Activated T-cell treated with anti-CD3 and anti-CD28 coated beads, Interleukin-2, amount 50 U/mL, for 1 hour (primary cell): ENCODE measurements at places on chromosomes 5 and 9.

- DNase-seq = no peak
Observed at GRCh38 chr9:113949571-113950078, 73.5 kb downstream of the ZNF618 start.

- DNase-seq = no peak
Observed at GRCh38 chr5:91938441-91938840, 555.3 kb upstream of the ARRDC3 start.

DNA sequence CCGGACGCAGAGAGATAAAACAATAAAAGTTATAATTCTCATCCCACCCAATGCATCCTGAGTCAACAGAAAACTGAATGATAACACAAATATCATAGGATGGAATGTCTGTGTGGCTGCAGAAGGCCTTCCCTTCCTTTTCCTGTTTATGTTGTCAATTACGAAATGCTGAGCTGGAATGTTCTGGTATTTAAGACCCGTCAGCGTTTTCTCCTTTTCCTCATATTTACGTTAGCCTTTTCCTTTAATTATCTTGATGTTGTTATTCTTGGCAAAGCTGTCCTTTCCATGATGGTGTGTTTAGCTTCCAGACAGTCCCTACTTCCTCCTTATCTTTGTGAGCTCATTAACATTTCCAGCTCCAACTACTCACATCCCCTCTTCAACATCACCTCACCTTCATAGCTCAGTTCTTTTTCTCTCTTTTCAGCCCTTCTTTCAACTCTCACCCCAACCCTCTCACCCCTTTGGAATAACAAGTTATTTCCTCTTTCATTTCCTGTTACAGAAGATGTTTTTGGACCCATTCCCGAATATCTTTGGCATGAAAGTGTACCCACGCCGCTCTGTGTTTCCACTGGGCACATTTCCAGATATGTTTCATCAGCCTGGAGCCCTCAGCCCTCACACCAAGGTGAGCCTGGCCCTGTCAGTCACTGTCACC is 221.6 kb downstream of the NR2F1-AS1 start:
- DNase-seq = no peak

- DNase-seq = no peak
Observed at GRCh38 chr5:68000805-68001204, 214.8 kb upstream of the PIK3R1 start.

GRCh38 chr9:29228558-29228957 is 1655.3 kb upstream of the C9orf72 start:
- no peak for DNase-seq

- DNase-seq = no peak
Observed at GRCh38 chr5:137036640-137037039, 462.5 kb downstream of the SPOCK1 start.

DNA sequence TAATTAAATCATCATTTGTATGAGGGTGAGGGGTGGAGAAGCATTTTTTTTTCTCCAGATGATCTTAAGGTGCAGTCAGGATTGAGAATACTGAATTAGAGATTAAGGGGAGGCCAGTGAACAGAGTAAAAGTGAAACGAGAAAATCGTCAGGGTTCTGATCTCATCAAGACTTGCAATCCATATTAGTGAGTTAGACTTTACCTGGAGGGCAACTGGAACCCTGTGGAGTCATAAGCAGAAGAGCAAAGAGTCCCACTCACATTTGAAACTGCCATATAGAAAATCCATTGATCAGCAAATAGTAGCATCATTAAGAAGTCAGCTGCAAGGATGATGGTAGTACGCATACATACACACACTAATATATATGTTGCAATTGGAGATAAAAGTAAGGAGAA is 466.2 kb upstream of the PAPPA start:
- DNase-seq = no peak

- DNase-seq = no peak
Observed at GRCh38 chr9:80491086-80491696, 919.4 kb downstream of the TLE4 start.

- no peak for DNase-seq
Observed at GRCh38 chr5:1490376-1490775, 33.4 kb downstream of the LPCAT1 start.

DNA sequence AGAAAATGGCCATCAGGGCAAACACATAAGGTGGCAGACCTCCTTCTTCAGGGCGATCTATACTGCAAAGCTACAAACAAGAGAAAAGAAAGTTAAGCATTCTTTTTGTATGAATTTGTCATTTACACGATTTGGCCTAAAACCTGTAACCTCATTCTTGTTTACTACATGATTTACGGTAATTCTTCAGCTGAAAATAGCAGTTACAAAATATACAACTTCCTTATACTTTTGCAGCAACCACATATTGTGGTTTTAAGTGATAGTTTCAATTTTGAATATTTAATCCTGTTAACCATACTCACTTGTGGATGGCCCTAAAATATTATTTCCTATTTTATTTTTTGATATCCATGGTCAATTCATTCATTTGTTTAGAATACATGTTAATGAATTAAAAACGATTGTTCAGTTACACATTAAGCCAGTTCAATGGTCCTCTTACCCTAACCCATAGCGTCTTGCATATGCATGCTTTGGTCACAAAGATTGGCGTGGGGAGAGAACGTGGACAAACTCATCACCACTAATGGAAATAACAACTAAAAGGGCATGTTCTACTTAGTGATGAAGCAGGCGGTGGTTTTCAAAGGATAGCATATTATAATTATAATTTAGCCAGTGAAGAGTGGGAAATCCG is 16.6 kb downstream of the TUT7 start:
- DNase-seq = no peak

- DNase-seq = no peak
Observed at GRCh38 chr9:98085944-98086343, 29.4 kb downstream of the NANS start.

DNA sequence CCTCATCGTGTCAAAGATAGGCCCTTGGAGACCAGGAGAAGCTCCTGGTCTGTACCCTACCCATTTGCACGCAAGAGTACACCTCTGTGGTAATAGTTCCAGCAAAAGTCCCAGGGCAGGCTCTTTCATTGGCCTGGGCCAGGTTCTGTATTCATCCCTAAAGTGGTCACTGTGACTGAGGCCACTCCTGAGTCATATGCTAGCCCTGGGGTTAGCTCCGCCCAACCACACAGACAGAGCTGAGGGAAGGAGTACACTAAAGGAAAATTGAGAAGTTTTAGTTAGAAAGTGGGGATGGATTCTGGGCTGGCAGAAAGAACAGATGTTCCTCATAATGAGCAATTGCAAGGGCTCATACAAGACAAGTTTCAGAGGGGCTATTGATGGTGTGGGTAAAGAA is 206.7 kb downstream of the ARHGAP26 start:
- no peak for DNase-seq

DNA sequence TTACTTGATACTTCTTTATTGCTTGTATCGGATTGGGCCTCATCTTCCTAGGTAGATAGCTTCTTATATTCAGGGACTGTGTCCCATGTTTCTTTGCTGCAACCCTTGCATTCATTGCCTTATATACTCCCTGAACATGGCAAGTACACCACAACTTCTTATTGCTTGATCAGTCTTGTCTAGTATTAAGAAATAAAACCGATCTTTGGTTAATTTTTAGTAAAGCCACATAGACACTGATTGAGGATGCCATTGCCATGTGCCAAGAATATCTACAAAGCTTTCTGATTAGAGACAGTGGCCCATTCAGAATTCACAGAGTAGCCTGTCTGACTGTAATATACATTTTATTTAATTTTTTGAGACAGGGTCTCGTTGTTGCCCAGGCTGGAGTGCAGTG is 34.7 kb upstream of the ANKRD55 start:
- DNase-seq = no peak

DNA sequence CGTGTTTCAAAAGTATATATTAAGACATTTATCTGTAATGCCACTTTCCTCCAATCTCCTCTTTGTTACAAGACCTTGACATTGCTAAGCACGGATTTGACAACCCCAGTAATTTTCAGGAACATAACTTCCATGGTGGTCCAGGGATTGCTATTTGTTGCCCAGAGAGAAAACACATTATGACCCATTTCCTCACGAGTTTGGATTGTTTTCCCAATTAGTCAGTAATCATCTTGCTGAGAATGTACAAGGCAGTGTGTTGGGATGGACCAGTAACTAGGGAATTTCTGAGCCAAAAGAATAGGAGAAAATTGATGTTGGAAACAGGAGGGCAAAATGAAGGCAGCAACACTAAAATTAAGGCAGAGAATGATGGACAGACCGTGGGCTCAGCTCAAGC is 574.1 kb downstream of the EBF1 start:
- DNase-seq = no peak

- no peak for DNase-seq
Observed at GRCh38 chr9:22657713-22658112, 211.1 kb downstream of the DMRTA1 start.

GRCh38 chr5:75335486-75335885 is 1.5 kb upstream of the HMGCR start:
- DNase-seq = no peak

GRCh38 chr9:105296877-105297287 is 52.4 kb downstream of the SLC44A1 start:
- DNase-seq = no peak

- no peak for DNase-seq
Observed at GRCh38 chr9:19154135-19154612, 26.9 kb upstream of the PLIN2 start.

- no peak for DNase-seq
Observed at GRCh38 chr5:87022415-87022814, 245.3 kb upstream of the RASA1 start.
